Stimulated activated CD4-positive, alpha-beta T cell treated with anti-CD3 and anti-CD28 coated beads, Interleukin-4, amount 100 ng/mL, for 4 hours (primary cell): ENCODE measurements at places on chromosomes 7 and 10.

GRCh38 chr10:59019603-59020002 lies 156.8 kb upstream of the PHYHIPL start:
- DNase-seq = no peak

DNA sequence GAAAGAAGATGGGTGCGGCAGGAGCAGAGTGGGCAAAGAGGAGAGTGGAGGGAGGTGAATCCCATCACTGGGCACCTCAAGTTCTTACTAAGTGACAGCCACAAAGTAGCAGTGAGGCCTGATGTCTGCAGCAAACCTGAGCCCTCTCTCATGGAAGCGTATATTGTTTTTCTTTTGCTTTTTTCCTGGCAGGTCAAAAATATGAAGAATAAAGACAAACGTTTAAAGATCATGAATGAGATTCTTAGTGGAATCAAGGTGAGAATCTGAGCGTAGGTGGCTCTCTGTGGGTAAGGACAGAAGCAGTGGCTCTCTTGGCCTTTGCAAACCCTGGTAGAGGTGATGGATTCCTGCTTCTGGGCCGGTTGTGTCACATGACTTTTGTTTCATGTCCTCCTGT lies 22.8 kb downstream of the ABCC2 start:
- DNase-seq = no peak

DNA sequence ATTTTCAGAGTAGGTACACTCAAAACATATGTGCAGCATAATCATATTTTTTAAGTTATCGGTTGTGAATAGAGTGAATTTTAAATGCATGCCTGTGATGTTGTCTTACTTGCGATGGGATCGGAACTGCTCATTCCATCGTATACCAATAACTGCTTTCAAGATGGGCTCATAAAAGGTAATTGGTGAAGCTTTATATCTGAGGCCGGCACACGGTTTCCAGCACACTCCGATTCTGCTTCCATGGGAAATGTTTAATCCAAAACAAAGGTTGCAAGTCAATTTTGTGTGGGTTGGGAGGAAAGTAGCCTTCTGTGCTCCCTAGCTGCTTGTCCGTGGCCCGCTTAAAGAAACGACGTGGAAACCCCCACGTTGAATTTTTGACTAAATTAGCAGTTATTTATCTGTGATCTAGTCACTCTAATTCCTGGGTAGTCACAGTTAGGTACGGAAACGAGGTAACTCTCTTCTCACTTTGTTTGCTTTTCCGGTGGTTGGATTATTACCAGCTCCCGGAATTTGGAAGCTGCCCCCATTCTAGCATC lies 10.1 kb upstream of the CELF2 start:
- DNase-seq = no peak

- no peak for DNase-seq
Observed at GRCh38 chr10:97408496-97408992, 7.4 kb upstream of the RRP12 start.

DNA sequence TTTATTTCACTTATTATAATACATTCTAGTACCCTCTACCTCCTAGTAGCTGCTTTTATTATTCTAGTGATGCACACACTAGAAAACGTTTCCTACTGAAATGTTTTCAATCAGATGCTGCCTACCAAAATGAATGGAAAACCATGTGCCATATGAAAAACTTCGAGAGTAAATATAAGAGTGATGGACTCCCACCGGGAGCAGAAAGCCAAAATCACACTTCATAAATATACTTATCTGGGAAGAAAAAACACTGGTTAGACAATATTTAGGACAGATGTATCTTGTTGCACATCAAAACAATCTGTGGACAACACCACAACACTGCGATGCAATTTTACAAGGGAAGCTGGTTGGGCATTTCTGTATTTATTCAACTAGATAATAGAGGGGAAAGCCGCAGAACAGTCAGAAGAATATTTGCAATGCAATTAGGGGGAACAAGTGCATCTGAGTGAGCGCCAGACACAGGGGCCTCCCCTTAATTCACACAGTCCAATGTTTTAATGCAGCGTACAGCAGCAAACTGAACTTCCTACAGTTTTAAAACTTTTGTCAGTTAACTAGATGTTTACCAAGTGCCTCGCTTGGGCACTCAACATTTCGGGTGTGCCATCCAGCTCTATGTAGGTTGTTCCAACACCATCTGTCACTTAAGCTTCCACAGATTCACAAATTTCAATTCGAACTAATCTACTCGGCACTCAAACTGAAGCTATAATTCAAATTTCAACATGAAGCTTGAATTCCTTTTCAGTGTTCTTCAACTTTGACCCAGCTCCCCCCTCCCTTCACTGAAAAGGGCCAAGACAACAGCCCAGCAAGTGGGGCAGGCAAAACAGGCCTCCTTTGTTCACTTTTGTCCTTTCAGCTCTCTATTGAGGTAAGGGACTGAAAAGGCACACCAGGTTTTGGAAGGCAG lies 7.4 kb downstream of the NRCAM start:
- no peak for DNase-seq

- DNase-seq = no peak
Observed at GRCh38 chr10:92972886-92973285, 87.7 kb upstream of the CYP26C1 start.

GRCh38 chr7:50267525-50268041 lies 36.9 kb upstream of the IKZF1 start:
- no peak for DNase-seq

DNA sequence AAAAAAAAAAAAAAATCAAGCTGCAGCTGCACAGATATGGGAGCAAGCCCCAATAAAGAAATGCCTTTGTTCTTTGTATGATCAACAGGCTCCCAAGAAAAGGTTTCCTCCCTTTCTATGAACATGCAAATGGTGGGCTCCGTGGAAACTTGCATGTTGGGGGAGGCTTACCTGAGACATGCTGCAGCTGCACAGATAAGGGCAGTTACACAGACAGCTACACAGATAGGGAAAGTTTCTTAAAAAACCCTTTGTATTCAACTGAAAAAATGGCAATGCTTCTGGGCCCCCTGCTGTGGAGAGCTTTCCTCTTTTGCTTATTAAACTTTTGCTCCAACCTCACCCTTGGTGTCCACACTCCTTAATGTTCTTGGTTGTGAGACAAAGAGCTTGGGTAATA lies 29.8 kb upstream of the ZNF746 start:
- no peak for DNase-seq

DNA sequence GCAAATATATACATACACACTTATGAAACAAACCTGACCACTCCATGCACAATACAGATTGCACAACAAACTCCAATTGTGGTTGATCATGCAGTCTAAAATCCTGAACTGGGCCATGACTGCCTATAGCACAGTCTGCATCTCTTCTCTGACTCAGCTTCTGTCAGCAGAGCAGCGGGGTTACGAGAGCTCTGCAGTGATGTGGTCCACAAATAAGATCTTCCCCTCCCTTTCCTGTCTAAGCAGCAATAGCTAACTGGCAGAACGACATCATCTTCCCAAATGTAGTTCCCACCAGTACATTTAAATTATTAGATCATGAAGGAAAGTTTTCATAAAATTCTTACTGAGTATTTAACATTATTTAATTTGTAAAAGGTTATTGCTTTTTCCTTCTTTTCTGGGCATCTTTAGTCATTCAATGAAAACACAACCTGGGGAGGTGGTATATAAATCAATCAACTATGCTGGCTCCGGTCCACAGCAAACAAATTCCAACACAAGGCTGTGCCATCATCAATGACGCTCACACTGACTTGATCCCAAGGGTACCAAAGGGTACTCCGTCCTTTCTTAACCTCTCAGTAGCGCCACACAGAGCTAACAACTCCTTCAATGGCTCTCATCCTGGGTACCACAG lies 17.1 kb downstream of the ARHGAP21 start:
- DNase-seq = peak; percentile 21

DNA sequence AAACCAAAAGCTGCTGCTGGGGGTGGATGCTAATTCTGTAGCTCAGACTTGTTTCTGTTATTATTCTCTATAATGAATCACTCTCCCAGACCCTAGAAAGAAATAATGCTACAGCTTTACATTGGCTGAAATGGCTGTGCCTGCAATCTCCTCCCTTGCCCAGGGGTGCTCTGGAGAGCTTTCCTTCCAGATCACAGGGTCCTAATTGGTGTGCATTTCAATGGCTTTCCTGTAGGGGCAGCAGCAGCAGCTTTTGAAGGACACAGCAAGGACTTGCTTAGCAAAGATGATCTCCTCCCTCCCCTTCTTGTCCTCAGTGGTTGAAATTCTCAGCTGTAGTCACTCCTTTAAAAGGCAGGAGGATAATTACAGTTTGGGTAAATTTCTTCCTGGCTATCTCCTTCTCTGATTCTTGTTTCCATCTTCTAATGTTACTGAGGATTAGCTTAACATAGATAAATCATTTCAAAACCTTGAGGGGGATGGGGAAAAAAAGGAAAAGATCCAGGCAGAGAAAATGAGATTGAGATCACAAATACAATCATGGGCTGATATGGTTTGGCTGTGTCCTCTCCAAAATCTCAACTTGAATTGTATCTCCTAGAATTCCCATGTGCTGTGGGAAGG lies 120.2 kb upstream of the CTTNBP2 start:
- DNase-seq = no peak

- DNase-seq = no peak
Observed at GRCh38 chr7:134403062-134403461, 55.8 kb downstream of the AKR1B1 start.

DNA sequence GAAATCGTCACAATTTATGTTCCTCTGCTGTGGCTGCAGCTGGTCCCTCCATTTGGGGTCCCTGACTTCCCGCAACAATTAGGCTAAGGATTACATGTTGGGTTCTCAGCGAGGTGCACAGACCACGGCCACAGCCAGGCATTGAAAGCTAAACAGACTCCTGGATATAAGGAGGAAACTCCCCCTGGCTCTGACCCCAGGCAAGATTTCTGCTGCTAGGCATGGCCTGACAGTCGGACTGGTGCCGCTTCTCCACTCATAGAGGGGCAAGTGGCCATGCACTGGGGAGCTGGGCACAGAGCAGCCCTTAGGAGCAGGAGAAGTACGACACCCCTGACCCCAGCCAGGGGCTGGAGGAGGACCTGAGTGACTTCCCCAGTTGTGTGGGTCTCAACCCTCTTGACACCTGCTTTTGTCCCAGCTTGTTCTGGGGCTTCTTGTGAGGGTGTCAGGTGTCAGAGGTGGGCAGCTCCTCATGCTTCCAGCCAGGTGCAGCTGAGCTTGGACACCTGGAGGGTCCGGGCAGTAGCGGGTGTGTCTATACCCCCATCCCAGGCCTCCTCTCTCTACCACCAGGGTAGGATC lies 38.3 kb downstream of the TSPAN15 start:
- DNase-seq = no peak

- DNase-seq = no peak
Observed at GRCh38 chr10:133196221-133196915, 33.6 kb upstream of the UTF1 start.

DNA sequence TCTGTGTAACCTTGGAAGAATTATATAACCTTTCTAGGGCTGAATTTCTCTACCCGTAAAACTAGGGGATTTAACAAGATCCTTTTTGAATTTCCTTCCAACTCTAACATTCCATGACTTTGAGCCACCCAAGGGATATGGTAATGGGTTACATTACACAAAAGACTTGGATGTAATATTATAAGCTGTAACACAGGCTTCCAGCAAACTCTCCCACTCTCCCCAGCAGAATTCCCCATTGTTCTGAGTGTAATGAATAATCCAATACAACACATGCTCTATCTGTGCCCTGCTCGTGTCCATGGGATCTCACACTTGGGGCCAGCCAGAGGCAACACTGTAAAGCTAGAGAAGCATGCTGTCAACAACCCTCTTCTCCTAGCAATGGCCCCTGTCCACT lies 790.6 kb upstream of the AUTS2 start:
- DNase-seq = no peak

DNA sequence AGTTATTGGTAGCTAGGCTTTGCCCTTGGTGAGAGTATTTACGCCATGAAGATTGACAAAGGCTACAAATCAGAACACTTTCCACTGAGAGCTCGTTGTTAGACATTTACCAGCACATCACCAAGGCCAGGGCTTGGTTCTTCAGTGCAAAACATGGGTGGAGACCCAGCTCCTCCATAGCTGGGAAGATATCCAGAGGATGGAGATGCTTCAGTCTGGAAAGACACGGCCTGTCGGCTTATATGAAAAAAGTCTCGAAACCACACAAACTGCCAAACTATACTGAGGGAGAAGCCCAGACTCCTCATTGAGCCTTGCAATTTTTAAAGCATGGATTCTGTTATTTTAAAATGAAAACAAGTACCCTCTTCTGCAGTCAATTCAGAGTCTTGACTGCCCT lies 83.4 kb upstream of the ANLN start:
- DNase-seq = no peak

DNA sequence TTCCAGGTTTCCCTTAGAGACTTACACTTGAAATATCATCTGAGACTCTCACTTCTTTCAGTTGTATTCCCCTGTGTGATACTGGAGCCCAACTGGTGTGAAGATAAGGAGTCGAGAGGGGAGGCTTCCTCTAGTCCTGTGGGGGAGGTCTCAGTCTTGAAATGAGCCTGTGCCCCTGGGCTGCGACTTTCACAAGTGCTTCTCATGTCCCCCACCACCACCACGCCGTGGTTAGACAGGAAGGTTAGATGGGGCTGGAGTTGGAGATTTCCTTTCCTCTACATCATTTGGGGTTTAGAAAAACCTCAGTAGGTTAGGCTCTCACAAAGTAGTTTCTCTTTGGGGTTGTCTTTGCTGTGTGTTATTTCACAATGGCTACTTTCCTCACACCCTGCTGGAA lies 25.6 kb upstream of the MKX start:
- no peak for DNase-seq

- no peak for DNase-seq
Observed at GRCh38 chr10:110686047-110686446, 41.9 kb downstream of the RBM20 start.

- DNase-seq = no peak
Observed at GRCh38 chr10:130242513-130242912, 106.3 kb downstream of the GLRX3 start.

DNA sequence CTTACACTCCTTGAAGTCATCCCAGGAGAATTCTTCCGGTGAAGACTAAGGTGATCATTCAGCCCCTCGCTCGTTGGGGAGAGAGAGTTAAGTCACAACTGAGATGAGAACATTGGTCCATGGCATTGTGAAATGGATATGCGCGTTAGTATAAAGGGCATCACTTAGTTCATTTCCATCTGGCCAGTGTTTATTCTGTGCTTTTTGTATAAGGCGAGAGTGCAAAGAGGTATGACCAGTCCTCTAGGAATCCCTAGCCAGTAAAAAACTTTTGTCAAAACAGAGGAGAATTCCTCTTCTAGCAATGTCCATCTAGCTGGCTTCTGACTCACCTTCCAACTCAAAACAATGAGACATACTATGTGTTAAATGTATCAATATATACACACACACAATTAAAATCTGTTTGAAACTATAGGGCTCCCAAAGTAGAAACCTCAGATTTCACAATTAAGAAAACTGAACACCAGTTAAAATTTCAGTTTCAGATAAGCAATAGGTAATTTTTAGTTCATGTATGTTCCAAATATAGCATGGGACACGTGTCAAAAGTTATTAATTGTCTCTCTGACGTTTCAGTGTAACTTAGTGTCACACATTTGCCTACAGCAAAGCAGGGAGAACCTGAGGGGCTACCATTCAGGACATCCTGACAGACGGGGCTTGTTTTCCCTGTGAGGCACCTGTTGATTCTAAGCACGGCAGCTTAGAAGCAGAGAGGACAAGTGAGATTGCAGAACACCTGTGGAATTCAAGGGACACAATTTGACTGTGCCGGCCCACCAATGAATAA lies 158.9 kb downstream of the KLF6 start:
- no peak for DNase-seq
